ENCODE measurements at places on chromosomes 16 and 17. TPM values are rescaled to one million over a fixed set of nuclear protein-coding genes. Genes with fewer than 3 reads are reported as not detected.

Gene CA4
- 4.3 TPM for total RNA-seq

DNA sequence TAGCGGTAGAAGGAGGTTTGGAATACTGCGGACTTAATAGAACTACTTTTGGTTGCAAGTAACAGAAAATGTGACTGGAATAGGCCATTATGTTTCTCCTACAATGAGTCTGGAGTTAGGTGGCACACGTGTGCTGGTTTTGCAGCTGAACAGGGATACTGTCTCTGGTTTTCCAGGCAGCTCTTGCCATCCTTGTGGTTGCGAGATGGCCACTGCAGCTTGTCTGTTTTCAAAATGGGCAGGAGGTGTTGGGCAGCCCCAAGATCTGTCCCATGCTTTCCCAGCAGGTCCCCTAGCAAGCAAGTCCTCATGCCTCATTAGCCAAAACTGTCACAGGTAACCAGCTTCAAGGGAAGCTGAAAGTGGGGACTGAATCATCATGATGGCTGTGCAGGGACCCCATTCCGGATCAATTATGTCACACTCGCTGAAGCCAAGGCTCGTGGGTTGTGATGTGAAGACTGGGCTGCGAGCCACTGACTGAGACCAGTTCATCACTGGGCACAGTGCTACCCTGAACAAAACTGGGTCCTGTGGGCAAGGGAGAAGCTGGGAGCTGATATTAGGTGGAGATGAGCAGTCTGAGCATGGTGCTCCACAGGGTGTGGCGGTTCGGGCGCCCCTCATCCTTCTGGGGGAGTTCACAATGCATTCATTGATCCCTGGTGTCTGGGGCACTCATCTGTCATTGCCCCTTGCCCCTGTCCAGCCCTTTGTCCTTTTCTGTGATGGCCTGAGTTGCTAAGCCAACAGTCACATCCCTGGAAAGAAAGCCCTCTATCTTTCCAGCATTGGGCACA is 82.1 kb downstream of the KSR1 start:
- no peak for DNase-seq

DNA sequence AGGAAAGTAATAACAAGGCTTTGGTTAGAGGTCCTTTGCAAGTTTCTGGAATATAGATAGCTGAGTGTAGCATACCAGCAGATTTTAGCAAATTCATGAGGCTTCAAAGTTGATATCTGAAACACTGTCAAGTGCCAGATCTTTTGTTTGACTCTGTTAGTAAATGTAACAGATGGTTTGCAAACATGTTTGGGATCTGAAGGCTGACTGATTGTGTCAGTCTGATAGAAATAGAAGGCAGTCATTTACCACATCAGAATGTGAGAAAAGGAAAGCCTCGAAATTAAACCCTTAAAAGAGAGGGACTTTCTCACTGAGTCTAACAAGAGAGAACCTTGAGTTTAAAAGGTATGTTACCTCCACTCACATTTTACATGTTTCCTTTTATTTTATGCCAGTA is 371.5 kb downstream of the KIF2B start:
- DNase-seq, result no peak

DNA sequence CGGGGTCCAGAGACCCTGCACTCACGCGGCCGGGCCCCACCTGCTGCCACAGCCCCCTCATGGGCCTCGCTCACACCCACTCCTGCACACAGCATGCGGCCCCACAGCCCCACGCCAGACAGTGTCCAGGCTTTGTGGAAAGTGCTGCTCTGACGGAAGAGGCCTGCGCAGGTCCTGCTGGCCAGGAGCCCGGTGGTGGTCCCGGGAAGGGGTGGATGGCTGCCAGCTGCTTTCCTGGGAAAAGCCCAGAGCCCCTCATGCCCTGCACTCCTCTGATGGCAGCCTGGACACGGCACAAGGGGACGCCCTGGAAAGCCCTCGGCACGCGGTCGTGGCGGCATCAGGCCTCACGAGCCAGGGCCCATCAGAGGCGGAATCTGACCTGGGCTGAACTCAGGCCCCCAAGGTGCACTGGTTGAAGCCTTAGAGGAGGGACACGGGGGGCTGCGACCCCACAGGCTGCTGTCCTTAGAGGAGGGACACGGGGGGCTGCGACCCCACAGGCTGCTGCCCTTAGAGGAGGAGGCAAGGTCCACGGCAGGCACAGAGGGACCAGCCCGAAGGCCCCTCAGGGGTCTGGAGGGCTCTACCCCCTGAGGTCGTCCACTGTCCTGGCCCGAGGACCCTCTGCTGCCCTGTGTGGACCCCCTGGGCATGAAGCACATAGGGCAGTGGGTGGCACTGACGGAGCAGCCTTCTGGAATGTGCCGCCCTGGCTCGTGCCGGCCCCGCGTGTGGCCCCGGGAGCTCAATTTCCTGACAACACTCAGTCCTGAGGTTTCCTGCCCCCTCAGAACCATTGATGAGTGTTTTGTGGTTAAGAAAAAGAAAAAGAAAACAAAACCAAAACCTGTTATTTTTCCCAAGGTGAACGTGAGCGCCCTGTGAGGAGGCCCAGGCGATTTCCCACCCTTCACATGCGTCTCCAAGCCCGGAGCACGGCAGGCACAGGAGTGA is 22.1 kb downstream of the SOX8 start:
- no peak for DNase-seq

- no peak for DNase-seq
These were observed 787 bp upstream of the CCL3L1 start for GRCh38 chr17:36197387-36197703.

DNA sequence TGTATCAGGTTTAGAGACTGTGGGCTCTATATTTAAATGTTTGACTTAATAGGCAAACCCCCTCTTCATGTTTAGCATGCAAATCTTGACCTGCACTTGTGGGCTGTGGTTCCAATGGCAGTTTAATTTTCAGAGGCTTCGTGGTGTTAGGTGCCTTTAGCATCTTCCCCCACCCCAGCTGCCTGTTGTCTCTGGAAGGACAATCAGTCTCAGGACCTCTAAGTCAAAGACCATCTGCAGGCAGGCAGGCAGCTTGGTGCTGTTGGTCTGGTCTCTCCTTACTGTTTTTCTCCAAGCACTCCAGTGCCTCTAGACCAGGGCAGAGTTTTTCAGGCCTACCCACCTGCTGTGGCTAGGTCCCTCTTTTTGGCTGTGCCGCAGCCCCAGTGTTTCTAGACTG is 990.4 kb downstream of the CDH11 start:
- no peak for DNase-seq

- DNase-seq, result no peak
These were observed 45.4 kb upstream of the ACSF3 start for GRCh38 chr16:89048090-89048725.

Gene MYCBPAP
- total RNA-seq, result 0.68 TPM

Gene PIPOX
- total RNA-seq, result 4.3 TPM

GRCh38 chr17:16381496-16381820 is 567 bp downstream of the UBB start:
- no peak for DNase-seq

DNA sequence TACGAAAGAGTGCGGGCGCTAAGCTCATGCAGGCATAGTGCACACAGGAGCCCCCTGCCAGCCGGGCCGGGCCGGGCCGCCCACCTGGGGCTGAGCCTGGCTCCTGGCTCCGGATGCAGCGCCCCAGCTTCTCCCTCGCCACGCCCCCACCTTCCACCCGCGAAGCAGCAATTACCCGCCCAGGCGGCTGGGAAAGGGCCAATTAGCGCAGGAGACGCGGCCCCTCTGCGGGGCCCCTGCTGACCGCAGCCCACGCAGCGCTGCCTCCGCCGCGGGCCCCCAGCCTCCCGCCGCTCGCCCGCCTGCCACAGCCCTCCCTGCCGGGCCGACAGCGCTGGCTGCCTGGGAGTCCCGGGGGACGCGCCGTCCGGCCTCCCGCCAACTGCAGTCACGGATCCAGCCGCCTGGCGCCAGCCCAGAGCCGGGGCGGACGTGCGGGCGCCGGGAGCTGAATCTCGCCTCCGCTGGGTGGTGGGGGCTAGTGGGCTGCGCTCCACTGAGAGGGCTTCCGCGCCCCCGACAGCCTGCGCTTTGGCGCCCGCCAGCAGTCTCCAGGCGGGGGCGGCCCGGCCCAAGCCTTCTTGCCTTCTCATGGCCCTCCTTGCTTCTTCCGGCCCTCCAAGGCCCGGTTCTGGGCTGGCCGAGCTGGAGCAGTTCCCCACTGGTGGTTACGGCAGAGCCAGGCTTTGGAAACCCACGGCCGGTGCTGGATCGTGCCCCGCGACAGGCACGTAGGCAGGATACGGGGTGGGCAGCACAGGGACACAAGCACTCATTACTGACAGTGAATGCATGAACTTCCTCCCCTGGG is 14.9 kb upstream of the CBFB start:
- no peak for DNase-seq

GRCh38 chr17:70562137-70562536 is 392.8 kb downstream of the KCNJ2 start:
- no peak for DNase-seq

Gene MAP3K14
- total RNA-seq, result 10.7 TPM

DNA sequence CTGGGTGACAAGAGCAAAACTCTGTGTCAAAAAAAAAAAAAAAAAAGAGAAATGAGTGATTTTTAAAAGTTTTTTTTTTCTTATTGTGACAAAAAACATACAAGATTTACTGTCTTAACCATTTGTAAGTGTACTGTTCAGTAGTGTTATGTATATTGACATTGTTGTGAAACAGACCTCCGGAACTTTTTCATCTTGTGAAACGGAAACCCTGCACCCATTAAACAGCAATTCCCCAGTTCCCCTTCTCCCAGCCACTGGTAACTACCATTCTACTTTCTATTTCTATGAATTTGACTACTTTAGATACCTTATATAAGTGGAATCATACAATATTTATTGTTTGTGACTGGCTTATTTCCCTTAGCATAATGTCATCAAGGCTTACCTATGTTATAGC is 18.7 kb downstream of the DUS2 start:
- DNase-seq, result no peak

Gene ST6GALNAC1
- 1.2 TPM for total RNA-seq

DNA sequence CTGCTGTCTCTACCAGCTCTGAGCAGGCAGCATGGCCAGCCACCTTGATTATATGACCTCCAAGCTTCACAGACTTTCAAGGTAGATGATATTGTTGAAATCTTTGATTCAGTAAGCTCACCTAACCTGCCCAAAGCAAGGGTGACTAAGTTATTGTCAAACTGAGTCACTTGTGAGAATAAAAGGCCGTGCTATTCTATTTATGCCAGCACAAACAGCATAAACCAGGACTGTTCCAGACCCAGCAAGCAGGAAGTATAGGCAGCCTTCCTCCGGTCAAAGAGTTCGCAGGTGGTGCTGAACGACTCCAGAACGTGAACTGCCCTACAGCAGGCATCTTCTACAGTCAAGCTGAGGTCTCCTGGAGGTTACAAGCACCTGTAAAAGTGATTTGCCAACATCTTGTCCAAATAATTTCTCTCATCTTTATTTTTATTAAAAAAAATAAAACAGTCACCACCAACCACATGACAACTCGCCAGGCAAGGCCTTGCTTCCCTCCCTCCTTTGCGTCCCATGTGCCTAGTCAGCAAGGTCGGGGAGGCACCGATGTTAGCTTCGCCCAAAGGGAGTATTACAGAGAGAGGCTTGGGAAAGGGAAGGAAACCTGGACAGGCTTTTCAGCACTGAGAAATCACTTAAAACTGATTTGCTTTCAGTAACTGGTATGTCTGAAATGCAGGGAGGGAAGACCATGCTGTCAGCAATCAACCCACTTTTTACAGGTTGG is 10.8 kb downstream of the ARL2BP start:
- no peak for DNase-seq

GRCh38 chr16:11060842-11061241 is 116.5 kb downstream of the CLEC16A start:
- no peak for DNase-seq

- DNase-seq, result no peak
These were observed 36.0 kb downstream of the NTN1 start for GRCh38 chr17:9057310-9057709.

GRCh38 chr17:48240122-48240521 is 132.6 kb downstream of the SNX11 start:
- DNase-seq, result no peak

Gene ARHGDIG
- not detected for total RNA-seq

Gene CDH13
- total RNA-seq, result 280 TPM

GRCh38 chr16:48158296-48158695 is 2.5 kb upstream of the ABCC12 start:
- DNase-seq, result no peak

DNA sequence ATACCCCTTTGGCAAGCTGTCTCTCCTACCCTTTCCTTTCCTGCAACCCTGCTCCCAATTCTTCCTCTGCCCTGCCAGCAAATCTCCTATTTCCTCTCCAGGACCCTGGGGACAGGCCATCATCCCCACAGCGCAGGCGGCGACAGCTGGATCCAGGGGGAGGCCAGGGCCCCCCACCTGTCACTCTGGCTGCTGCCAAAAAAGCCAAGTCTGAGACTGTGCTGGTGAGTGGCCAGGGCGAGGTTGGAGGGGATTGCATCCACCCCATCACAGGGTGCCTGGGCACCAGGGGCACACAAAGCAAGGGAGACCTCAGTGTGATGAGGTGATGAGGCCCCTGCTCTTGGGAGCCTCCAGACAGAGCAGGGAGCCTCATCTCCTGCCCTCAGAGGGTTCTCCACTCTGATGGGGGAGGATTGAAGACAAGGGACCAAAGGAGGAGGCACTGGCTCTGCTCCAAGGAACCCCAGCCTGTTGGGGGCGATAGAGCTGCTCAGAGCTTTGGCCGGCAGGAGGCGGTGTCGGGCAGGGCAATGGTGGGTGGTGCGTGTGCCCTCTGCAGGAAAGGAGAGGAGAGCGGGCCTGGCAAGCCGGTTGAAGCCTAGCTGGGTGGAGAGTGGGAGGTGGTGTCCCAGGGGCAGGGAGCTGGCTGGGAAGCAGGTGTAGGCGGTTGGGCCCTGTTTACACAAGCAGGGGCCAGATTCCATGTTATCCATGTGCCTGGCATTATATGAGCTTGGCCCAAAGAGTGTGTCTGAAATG is 15.6 kb upstream of the PDK2 start:
- DNase-seq, result no peak

- no peak for DNase-seq
These were observed 386 bp downstream of the CIAO3 start for GRCh38 chr16:740459-740763.

Gene WNT9B
- not detected for total RNA-seq

- no peak for DNase-seq
These were observed 49.1 kb downstream of the ADCY7 start for GRCh38 chr16:50315346-50315997.

Gene PCYT2
- 81.9 TPM for total RNA-seq

Gene EXOC3L1
- 0.68 TPM for total RNA-seq

- DNase-seq, result no peak
These were observed 6.6 kb downstream of the C16orf95 start for GRCh38 chr16:87310610-87311009.

DNA sequence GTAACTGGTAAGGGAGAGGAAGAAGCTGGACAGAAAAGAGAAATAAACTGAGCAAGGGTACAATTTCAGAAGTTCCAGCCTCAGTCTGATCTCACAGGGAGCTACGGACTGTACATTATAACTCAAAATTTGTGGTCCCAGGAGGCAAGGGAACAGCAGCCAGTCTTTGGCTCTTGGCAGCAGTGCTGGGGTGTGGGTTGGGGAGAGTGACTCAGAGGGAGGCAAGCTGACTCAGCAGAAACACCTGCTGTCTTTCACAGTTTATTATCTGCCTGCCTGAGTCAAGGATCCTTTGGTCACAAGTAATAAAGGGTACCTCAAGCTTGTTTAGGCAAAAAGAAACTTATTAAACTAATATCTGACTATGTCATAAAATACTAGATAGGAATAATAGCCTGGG is 73.5 kb upstream of the KIF2B start:
- DNase-seq, result no peak

Gene SMPD3
- total RNA-seq, result 6.5 TPM

Gene ENO3
- total RNA-seq, result 2.7 TPM

Gene PDK2
- total RNA-seq, result 35.5 TPM

Data from thoracic aorta (tissue), 2 donors.